ENCODE measurements at places on chromosomes 12 and 14.

- no peak for DNase-seq
These were observed 1.2 kb downstream of the ZNF410 start for GRCh38 chr14:73887694-73888459.

GRCh38 chr14:45650754-45651153 is 397.8 kb upstream of the MIS18BP1 start:
- no peak for DNase-seq

GRCh38 chr12:11651785-11652184 is 2.3 kb downstream of the ETV6 start:
- peak; percentile 47 for DNase-seq

DNA sequence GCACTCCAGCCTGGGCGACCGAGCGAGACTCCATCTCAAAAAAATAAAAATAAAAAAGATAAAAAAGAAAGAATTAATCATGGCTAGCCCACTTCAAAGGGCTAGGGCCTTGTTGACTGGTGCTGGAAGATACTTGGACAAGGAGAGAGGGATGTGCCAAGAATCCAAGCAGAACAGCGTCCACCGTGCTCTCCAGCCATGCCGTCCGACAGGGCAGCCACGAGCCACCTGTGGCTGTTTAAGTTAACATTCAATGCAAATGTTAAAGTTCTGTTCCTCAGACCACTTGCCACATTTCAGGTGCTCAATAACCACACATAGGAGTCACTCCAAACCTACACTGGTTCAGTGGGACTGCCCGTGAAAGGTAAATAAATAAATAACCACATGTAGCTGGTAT is 21.4 kb downstream of the SLC6A13 start:
- no peak for DNase-seq

DNA sequence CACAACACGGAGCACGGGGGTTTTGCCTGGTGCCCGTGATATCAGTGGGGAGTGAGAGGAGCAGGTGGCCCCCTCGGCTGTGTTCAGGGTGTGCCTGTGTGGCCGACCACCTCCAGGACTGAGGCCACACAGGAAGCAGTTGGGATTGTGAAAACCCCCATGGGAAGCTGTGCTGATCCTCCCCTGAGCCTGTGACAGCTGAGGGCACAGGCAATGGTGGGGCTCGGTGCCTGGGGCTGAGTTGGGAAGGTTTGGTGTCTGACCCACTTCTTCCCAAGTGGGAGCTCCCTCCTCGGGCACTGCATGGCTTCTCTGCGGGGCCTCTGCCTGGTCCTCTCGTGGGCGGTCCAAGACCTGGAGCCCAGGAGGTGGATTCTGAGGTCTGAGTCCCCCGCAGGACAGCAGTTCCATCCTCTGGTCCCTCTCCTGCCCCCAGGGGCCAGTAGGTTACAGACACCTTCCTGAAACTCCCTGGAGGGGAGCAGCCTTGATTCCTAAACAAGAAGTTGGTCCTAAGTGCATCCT is 17.9 kb downstream of the PACS2 start:
- DNase-seq, result no peak

GRCh38 chr12:79187032-79187431 is 322.5 kb downstream of the SYT1 start:
- DNase-seq, result no peak

GRCh38 chr12:103930787-103931735 is 851 bp downstream of the HSP90B1 start:
- no peak for DNase-seq

GRCh38 chr14:71773898-71774481 is 158.2 kb upstream of the RGS6 start:
- no peak for DNase-seq

GRCh38 chr14:92153581-92153980 is 31.8 kb downstream of the CPSF2 start:
- DNase-seq, result no peak

- no peak for DNase-seq
These were observed 8.2 kb upstream of the NUAK1 start for GRCh38 chr12:106146987-106147386.

DNA sequence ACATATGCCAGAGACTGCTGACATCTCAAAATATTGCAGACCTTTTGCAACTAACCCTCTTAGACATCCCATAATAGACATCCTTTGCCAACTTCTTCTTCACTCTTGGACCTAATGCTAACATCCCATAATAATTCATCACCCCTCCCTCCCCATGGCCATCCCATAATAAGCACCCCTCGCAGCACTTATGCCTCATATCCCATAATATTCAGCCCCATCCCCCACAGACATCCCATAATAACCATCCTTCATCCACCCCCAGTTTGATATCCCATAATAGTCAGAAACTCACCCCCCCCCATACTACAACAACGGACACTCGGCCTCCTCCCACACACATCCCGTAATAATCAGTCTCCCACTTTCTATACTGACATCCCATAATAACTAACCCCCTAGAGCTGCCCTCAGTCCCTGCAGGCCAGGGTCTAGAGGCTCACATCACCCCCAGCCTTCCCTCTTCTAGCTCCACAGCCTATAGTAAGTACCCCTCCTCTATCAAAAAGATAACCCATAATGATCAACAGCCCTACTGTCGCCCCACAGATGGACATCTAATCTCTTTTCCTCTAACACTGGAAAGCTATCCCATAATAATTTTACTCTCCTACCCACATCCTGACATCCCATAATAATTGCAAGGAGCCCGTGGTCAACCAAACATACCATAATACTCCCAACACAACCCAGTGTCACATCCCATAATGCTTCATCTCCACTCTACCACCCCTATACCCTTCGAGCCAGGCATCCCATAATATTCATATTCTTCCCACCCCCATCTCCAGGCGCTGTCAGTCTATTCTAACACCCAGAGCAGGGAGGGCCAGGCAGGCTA is 792 bp upstream of the CHD4 start:
- DNase-seq, result peak; percentile 48

DNA sequence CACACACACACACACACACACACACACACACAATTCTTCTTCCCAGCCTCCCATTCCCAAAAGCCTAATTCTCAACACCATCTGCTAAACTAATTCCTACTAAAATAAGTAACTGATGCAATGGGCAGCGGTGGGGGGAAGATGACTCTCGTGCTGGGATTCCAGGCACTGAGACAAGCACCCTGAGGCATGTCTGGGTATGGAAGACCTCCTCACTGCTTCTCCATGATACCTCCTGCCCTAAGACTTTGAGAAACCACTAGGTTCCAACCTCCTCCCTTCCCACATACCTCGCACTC is 789 bp upstream of the VWF start:
- no peak for DNase-seq

DNA sequence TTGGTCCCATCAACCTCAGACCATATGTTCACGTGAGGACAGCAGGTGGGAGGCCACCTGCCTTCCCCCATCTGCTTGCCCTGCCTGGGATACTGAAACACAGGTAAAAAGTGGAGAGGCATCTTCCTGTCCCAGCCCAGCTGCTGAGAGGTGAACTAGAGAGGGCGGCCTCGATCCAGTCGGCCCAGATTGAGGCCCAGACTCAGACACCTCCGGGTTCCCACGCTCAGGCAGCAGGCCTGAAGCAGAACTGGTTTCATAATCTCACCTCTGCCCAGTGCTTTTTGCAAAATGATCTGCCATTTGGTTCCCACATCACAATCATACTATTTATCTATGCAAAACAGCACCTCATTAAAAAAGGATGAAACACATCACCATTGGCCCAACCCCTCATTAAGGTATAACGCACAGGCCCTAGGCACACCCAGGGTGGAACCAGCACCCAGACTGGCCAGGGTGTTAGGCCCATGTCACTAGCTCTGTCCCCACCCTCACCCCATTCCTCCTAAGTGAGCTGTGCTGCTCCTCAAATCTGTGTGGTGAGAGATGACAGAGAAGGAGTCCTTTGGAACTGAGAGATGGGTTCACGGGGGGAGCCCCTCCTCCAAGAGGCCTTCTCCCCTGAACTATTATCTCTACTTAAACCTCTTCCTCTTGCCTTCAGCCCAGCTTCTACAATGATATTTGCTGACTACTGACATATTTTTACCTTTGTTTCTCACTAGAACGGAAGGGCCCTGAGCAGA is 81.1 kb downstream of the ZFP36L1 start:
- no peak for DNase-seq

- DNase-seq, result no peak
These were observed 403.1 kb downstream of the C12orf75 start for GRCh38 chr12:105733579-105733978.

DNA sequence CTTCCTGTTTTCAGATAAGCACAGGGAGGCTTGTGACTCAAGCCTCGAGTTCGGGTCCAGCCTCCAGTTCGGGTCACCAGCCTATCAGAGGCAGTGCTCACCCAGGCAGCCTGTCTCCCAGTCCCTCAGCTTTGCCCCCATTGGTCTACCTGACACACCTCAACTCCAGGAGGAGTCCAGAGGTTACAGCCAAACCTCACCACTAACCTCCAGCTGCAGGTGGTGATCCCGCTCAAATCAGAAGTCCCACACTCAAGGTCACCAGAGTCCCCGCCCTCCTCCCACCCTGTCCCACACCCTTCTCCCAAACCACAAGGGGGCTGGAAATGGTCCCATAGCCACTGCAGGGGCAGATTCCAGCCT is 42.1 kb downstream of the KDM2B start:
- DNase-seq, result no peak

DNA sequence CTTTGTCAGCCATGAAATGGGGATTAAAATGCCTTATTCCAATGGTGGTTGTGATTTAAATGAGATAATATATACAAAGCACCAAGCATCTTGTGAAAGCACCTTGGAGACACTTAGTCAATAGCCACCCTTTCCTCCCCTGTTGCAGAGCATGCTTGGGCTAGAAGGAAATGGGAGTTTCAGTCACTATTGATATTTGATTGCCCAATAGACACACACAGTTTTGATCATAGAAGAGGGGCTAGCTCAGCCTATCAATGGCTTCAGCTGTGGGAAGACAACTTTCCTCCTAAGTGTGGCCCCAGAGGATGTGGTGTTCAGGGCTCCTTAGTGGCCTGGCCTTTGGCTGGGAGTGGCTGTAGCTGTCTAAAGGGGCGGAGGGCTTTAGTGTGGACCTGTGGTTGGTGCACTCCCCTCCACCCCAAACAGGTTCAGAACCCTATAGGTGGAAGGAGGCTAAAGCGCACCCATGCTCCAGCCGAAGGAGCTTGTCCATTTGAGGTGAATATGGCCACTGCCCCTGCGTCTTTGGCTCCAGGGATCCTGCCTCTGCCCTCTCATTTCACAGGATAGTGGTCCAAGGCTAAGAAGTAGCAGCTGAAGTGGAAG is 132.3 kb downstream of the TMEM30B start:
- DNase-seq, result no peak

DNA sequence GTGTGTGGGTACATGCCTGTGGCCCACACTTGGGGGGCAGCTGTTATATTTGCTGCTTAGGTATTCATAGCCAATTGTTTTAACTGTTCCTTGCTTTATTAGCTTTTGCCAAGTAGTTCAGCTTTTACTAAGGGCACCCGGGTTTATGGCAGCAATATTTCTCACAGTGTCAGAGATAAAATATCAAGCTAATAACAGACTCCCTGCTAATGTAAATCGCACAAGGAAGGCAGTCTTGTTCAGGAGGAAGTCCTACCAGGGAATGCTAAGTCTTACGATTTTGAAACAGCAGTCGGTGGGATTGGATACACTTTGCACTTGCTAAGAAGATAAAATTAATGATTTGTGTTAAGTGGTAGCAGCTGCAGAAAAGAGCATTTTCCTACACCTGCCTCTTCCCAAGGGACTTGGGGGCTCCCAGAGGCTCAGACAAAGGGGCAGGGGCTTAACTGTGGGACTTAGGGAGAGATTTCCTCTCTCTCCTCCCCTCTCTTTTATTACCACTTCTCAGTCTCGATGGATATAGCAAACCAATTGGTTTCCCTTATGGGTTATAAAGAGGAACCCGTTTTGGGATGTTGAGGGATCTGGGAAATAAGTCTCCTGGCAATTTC is 175.1 kb downstream of the NRXN3 start:
- DNase-seq, result no peak

DNA sequence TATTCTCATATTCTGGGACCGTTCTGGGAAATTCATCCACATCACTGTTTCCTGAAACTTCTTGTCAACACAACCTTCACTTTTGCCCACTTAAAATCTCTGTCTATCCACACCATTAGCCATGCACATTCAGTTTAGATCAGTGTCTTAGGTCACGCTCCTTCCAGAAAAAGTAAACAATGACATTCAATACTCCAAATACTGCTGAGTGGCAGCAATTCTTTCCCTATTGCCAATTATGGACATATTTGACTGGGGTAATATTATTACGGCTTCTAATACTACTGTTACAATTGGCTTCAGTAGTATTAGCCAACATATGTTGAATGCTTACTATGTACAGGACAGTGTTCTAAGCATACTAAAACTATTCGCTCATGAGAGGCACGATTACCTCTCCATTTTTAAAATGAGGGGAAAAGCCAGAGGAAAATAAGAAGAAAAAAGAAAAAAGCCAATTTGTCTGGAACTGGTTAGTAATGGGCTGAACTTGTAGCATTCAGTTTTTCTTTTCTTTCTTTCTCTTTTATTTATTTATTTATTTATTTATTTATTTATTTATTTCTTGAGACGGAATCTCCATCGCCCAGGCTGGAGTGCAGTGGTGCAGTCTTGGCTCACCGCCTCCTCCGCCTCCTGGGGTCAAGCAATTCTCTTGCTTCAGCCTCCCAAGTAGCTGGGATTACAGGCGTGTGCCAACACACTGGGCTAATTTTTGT is 23.4 kb downstream of the LTBR start:
- no peak for DNase-seq

- DNase-seq, result no peak
These were observed 157.6 kb downstream of the FOXA1 start for GRCh38 chr14:37437490-37437889.

DNA sequence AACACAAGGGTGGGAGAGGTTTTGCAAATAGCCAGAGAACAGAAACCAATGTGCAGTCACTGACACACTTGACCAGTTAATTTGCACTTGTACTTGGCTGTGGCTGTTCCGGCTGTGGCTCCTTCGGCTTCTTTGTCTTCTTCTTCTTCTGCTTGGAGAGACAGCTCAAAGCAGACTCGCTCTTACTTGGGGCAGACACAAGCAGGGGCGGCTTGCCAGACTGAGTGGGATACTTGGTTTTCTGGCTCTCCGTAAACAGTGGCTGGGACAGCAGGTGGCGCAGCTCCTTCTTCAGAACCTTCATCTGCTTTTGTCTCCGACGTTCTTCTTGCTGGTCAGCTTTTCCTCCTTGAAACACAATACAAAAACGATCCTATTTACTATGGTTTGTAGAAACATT is 25.0 kb downstream of the OTUB2 start:
- DNase-seq, result no peak

Measured in NCI-H1048 (cell line).